ENCODE measurements at places on chromosomes 12 and 14. TPM values are rescaled to one million over a fixed set of nuclear protein-coding genes. Genes with fewer than 3 reads are reported as not detected.

The PRKAB1 gene
- 22.7 TPM for polyA plus RNA-seq

The SPIC gene
- 0.21 TPM for polyA plus RNA-seq

The NID2 gene
- polyA plus RNA-seq: 121 TPM

The OR6C2 gene
- not detected for polyA plus RNA-seq

The LRRC43 gene
- polyA plus RNA-seq: 0.30 TPM

The AKAP3 gene
- polyA plus RNA-seq: 0.54 TPM

The CATSPERB gene
- polyA plus RNA-seq: 0.28 TPM

The ZC2HC1C gene
- polyA plus RNA-seq: 1.3 TPM

The NAV3 gene
- polyA plus RNA-seq: 21.6 TPM

The HHIPL1 gene
- 1.3 TPM for polyA plus RNA-seq

The LAG3 gene
- polyA plus RNA-seq: 0.39 TPM

The MMP19 gene
- 1.9 TPM for polyA plus RNA-seq

The KLRC4 gene
- not detected for polyA plus RNA-seq

The MYF5 gene
- 28.4 TPM for polyA plus RNA-seq

The DGLUCY gene
- polyA plus RNA-seq: 27.3 TPM

The CISTR gene
- not detected for polyA plus RNA-seq

The FLRT2 gene
- 104 TPM for polyA plus RNA-seq

The KIF5A gene
- 0.12 TPM for polyA plus RNA-seq

All from muscle of back (tissue), 13 donors.